ENCODE measurements at places on chromosomes 13 and 19.
A peak's percentile ranks its signal among the peaks of the same experiment; 100 is the strongest.

DNA sequence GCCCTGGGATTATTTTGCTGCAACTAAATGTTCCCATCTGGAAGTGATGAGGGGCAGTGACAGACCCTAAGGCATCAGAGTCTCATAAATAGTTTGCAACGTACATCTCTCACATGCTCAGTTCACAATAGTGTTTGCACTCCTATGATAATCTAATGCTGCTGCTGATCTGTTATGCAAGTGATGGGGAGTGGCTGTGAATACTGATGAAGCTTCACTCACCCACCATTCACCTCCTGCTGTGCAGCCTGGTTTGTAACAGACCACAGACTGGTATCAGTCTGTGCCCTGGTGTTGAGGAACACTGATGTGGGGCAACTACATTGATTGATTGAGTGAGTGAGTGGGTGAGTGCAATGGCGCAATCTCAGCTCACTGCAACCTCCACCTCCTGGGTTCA, 54.9 kb downstream of the ZNF726 start:
- DNase-seq: no peak

GRCh38 chr13:22210134-22210930, 539.5 kb downstream of the FGF9 start:
- no peak for DNase-seq

DNA sequence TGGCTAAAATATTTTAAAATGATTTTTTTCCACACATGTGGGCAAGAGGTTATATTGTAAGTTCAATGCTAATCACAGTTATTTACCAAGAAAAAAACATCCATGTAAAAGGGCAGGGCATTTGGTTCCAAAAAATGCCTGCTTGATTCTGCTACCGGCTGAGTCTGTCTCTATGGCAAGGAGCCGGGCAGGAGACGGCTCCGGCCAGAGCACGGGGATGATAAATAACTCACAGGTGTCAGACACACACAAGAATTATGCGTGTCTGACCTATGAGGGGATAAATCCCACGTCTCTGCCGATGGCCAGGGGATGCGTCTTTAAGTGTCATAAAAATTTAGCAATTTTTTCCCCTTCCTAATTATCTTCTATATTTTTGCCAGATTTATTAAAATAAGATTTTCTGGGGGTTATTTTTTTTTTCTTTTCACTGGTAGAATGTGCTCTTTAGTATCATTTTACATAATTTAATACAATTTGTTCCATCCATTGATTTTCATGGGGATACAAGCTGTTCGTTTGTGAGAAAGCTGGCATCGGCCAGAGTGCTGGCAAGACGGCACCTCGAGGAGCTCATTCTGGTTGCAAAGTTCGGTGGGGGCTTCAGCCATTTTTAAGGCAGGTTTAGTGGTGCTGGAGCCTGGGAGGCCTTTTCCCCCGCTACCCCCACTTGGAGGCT, 253.9 kb downstream of the ZNF536 start:
- DNase-seq: no peak

- DNase-seq: no peak
Measured at GRCh38 chr13:101627556-101627943, 175.1 kb downstream of the ITGBL1 start.

DNA sequence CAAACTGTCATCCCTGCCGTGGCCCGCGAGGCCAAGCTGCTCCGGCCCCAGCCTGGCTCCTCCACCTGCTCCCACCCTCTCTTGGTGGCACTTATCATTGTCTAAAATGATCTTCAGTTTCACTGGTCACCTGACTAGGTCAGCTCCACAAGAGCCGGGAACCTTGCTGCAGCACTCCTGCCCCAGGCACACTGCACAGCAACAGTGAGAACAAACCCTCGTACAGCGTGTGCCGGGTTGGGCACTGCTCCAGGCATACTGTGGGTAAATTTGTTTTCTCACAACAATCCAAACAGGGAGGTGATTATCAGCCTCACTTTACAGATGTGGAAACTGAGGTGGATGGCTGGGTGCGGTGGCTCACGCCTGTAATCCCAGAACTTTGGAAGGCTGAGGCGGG, 8.9 kb downstream of the DEDD2 start:
- DNase-seq: no peak

DNA sequence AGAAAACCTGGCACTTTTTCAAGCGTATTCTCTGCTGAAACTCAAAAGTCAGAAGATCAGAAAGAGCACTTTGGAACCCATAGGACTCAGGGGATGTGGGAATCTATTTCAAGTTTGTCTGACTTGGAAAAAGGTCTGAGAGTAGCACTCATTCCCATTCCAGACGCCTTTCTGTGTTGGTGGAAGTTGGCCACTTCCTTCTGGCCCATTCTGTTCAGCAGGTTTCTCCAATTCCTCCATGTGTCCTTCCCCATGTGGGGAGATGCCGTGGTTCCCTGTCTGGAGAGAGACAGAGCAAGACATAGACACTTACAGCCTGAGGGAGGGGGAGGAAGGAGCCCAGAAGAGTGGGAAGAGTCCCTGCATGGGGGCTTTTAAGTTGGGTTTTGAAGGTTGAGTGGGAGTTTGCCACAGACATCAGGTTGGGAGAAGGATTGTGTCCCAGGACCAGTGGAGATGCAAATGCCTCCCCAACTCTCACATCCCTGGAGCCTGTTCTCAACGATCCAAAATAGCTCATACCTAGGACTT, 48.0 kb downstream of the CELF5 start:
- no peak for DNase-seq

- DNase-seq: no peak
Measured at GRCh38 chr13:79673310-79673992, 192.5 kb downstream of the NDFIP2 start.

- DNase-seq: no peak
Measured at GRCh38 chr19:718991-719512, 10.3 kb downstream of the PALM start.

GRCh38 chr19:15829306-15829698, 13.8 kb upstream of the OR10H1 start:
- DNase-seq: no peak

GRCh38 chr13:112792511-112792910, 102.7 kb downstream of the ATP11A start:
- no peak for DNase-seq

DNA sequence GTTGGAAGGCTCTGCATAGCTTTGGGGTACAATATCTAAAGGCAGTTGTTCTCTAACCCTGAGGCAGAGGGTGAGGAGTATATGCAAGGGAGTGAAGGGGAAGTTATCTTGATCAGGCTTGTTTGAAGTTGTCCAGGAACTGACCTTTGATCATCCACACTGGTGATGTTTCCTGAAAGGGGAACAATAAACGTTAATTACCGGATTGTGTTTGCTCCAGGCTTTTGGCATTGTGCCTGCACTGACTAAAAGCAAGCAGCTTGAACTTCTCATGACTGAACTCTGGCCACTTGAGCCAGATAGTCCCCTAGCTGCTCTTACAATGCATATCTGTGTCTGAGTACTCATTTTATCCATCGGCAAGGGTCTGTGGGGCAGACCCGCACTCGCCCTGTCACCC, 27.0 kb upstream of the ZNF726 start:
- no peak for DNase-seq

DNA sequence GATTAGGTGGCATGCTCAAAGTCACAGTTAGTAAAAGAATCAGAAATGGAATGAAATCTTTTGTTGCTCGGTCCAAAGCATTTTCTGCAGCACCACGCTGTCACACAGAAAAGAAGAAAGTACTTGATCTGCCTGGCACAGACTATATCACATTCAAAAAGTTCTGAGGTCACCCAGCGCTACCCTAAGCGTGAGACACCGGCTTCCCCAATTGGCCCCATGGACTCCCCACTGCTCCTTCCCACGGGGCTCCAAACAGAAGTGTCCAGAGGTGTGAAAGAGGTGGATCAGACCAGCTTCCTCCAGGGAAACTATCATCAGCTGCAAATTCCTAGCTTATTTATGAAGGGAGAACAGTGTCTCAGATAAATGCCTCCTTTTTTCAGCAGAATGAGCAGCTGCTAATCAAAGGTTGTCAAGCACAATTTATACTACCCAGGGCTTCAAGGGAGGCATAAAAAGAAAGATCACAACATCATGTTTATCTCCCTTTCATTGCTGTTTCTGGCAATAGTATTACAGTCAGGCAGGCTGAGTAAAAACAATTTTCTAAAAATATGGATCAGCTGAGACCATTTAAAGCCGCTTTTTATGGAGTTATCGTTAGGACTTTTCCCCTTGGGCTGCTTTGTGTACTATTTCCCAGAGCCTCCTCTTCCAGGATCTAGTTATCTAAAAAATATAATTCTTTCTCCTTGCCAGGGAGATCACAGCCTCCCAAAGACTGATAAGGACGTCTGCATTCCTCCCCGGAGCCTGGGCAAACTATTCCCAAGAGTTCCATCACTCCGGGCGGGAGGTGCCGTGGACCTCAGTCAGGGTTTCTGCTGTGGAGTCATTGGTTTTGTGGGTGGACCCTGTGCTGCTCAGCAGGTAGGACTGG, 208.0 kb downstream of the LHFPL6 start:
- no peak for DNase-seq

DNA sequence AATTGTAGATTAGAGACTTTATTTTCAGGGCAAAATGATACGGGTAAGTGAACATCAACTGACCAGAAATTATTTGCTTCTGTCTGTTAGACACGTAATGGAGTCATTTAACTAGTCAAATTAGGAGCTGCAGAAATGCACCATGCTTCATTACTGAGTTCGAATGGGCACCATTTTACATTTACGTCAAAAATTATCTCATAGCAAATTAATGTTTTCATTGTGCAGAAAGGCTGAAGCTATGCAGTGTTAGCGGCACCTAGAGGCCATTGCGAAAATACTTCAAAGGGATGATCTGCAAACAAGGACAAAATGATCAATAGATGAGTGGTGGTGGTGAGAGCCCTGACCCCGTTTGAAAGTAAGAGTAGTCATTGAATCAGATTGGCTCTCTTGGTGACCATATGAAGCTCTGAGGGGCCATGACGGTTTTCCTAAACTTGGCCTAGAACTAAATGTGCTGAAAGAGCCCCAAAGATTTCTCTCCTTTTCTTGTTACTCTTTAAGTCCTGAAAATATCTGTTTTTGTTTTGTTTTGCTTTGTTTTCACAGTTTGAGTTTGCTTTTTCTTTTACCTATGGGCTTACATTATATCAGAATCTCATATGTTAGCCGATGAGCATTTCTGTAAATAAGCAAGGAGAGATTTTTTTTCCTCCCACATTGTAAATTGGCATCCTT, 277.9 kb downstream of the ZNF536 start:
- DNase-seq: no peak

DNA sequence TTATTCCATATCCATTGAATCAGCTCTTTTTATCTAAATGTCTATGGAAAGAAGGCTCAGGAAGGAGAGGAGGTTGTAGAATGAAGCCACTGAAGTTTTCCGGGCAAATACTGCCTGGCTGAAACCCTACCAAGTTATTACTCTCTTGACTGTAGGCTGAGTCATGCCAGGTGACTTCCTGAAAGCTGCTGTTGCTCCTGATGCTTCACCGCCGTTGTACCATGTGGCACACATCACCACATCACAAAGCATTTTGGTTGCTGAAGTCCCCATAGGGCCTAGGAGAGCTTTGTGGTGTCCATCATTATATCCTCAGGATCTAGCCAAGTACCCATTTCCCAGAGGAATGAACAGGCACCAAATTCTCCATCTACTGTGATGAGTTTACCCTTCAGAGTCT, 11.1 kb upstream of the TDRD12 start:
- no peak for DNase-seq

GRCh38 chr19:16521715-16522289, 20.4 kb downstream of the CHERP start:
- no peak for DNase-seq

GRCh38 chr13:91108315-91108714, 239.2 kb upstream of the MIR17HG start:
- DNase-seq: no peak

- peak; percentile 11 for DNase-seq
Measured at GRCh38 chr13:112532837-112533745, 54.9 kb downstream of the TUBGCP3 start.

DNA sequence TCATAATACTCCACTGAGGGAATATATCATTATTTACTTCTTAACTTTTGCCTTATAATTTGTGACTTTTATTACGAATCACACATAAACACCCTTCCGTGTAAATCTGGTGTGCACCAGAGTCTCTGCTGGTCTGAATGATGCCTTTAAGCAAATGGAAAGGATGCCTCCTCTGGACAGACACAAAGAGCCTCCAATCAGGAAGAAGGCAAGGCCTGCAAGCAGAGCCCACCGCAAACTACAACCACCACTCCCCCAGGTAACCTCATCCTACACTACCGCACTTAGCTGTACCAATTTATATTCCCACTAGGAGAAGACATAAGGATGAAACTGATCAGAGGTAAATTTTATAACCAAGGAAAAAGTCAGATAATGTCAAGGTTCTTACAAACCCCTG, 137.6 kb downstream of the KLF12 start:
- no peak for DNase-seq

- no peak for DNase-seq
Measured at GRCh38 chr13:27281420-27281819, 10.8 kb downstream of the RASL11A start.

DNA sequence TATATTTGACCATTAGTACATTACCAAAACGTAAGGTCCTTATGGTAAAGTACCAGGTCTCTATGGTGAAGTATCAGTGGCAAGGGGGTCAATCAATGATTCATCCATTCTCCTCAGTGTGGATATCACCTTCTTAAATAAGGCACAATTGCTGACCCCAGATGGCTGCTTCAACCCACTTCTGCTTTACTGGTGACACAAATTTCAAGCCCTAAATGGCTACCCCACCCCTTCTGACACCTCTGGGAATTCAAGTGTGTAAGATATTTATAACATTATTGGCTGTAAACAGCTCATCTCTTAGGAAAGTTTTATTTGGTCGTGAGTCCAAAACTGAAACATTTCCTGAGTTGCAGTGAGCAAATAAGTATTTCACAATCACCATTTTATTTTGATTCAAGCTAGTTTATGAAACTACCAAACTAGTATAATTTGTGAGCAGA, 7.9 kb upstream of the WBP4 start:
- DNase-seq: no peak

DNA sequence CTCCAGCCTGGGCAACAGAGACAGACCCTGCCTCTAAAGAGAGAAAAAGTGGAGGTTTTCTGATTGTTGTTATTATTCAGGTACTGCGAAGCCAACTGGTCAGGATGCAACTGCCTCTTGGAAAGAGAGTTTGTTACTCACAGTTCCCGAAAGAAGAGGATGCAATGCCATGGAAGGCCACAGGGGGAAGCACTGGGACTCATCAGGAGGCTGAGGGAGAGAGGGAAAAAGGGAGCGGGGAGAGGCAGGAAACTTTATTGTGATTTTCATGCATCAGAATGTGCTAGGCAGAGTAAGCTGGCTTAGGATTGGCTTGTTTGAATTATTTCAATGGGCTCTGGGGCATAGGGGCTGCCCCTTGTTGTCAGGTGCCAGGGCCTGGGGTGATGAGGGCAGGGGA, 27.6 kb downstream of the MYO9B start:
- no peak for DNase-seq
